ENCODE measurements at places on chromosomes 1 and 21. TPM values are rescaled to one million over a fixed set of nuclear protein-coding genes. Genes with fewer than 3 reads are reported as not detected.
A peak's percentile ranks its signal among the peaks of the same experiment; 100 is the strongest.

GRCh38 chr1:200150721-200151120 lies 123.2 kb downstream of the NR5A2 start:
- no peak for DNase-seq

DNA sequence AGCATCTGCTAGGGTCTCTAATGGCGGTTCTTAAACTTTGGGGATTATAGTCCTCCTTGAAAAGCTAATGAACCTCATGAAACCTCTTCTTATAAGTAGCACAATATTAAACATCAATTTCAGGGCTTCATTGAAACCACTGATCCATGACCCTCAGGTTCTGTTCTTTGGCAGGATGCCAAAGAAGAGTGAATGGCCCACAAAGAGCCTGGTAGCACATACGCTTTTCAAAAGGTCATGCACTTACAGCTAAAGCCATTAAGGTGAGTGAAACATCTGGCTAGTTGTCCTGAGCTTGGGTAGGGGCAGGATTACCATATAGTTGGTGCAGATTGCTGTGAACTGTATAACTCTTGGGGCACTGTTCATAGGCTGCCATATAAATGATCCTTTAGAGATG lies 42.3 kb downstream of the MDM4 start:
- DNase-seq, result peak; percentile 71

Gene MINDY1
- 13.8 TPM for total RNA-seq

DNA sequence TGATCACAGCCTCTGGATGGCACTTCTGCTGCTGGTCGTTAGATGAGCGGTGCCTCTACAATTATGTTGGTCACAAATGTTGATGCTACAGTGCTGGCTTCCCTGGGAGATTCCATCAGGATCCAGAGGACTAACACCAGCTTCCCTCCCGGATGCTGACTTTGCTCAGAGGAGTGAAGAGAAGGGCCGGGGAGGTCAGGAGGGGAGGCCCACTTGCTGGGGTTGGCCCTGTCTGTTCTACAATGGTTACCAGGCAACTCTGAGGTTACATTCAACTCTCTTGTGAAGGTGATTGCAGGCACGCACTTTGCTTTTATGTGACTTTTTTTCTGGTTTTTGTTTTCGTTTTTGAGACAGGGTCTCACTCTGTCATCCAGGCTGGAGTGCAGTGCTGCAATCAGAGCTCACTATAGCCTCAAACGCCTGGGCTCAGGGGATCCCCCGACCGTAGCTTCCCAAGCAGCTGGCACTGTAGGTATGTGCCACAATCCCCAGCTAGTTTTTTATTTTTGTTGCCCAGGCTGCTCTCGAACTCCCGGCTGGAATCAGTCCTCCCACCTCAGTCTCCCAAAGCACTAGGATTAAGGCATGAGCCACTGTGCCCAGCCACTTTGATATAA lies 112.5 kb downstream of the ADSS2 start:
- DNase-seq, result no peak

- no peak for DNase-seq
Measured at GRCh38 chr1:4021974-4022268, 121.8 kb upstream of the C1orf174 start.

Gene ZNF648
- total RNA-seq, result not detected

- DNase-seq, result no peak
Measured at GRCh38 chr1:66182551-66183178, 351.3 kb upstream of the SGIP1 start.

DNA sequence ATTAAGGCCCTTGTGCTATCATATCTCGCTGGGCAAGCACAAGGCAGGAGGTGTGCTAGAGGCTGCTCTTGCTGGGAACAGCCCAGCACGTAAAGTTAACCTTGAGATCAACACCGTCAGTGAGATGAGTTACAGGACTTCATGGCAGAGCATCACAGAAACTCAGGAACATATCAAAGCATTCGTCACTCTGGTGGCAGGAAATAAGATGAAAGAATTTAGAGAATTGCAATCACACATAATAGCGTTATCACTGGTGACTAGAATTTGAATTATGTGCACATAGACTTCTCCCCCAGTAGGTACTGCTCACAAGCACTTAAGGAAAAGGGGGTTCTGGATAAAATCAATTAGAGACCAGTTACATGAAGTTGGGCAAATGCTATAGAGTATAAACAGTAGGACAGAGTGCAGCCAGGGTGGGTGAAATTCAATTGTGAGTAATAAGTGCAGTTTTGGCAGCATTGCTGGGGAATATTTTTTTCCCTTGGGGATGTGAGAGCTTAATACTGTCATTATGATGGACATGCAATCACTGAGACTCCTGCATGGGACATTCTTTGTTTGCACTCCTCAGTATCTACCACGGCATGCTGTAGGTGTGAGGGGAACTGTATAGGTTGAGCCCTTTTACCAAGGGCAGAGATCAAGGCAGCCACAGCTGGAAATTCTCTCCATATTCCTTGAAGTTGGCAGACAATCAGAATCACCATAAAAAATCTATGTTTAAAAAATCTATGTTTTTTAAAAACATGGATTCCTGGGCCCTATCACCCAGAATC lies 44.2 kb upstream of the ARHGAP29 start:
- DNase-seq, result no peak

Gene AKR7A3
- 2.6 TPM for total RNA-seq

Gene RNF223
- total RNA-seq, result not detected

DNA sequence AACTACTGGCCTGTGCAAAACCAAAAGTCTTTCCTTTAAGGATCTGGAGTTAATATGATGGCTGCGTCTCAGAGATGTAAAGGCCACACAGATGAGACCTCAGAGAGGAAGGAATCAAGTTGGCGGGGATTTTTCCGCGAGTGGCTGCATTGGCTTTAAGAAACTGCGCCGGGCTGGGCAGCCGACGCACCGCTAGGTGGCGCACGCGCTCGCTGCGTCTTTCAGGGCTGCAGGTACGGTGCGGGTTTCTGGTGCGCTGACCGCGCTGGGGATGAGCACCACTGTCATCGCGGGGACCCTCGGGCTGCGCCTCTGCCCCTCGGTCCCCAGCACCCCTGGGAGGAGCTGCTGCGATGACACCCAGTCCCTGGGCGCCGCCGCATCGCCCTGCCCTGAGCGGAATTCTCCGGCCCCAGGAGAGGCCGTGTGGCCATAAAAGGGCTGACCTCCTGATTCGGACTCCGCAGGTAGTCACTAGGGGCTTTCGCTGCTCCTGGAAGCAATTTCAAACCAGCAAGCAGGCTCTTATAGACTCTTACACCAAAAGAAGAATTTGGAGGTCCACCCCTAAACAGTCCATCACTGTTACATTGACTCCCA lies 241.0 kb downstream of the KCNJ6 start:
- DNase-seq, result peak; percentile 17

GRCh38 chr1:23425193-23425494 lies 596 bp upstream of the TCEA3 start:
- DNase-seq, result no peak

Gene AADACL3
- not detected for total RNA-seq

DNA sequence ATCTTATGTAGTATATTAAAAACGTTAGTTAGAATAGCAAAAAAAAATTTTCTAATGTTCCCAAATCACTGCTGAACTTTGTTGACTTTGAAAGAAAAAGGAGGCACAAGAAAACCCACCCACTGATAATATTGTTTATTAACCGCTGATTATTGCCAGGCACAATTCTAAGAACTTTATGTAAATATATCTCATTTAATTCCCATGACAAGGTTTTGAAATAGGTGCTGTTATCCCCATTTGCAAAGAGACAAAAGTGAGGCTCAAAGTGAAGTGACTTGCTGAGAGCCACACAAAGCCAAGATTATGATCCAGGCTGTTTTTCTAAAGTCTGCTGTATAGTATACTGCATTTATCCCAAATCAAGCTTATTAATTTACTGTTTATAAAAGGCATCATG lies 56.4 kb downstream of the SASS6 start:
- no peak for DNase-seq

GRCh38 chr1:97780884-97781283 lies 139.9 kb downstream of the DPYD start:
- DNase-seq, result no peak

Gene KIRREL1
- total RNA-seq, result not detected

GRCh38 chr1:108590441-108590840 lies 30.5 kb downstream of the EEIG2 start:
- no peak for DNase-seq

Gene DMBX1
- total RNA-seq, result not detected

Gene DLGAP3
- 0.42 TPM for total RNA-seq

GRCh38 chr1:156214024-156214748 lies 1.4 kb downstream of the PMF1 start:
- DNase-seq, result no peak

DNA sequence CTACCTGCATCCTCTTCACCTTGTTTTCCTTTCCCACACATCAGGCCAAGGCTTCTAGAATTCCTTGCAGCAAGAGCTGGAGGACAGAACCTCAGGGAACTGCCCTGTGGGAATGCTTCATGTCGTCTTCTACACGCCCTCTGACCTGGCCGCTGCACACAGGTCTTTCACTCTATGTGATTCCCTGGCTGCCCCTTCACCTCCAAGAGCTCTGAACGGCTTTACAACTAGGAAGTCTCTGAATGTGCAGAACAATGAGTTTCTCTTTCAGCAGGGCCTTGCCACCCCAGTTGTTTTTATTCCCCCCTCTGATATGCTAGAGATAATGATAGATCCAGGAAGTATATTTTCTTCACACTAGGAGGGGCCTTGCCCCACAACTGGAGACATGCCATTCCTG lies 142.6 kb downstream of the CLIC6 start:
- DNase-seq, result no peak

DNA sequence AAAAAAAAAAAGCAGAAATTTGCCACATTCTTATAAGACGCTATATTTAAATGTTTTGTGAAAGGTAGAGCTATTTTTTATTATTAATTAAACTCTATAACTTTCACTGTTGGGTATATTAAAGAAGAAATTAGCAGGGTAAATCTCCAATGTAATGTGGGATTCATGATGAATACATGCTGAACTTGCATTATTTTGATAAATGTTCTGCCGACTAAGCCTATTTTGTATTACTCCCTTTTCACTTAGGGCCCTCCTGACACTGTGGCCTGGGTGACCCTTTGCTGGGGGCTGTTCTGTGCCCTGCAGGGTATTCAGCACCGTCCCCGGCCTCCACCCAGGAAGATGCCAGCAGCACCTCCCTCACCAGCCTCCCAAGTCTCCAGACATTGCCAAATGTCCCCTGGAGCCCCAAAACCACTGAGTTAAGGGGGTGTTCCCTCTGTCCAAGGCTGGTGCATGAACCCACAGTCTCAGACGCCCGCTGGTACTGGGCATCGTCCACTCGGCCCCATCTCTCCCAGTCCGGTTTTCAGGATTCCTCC lies 22.5 kb downstream of the RSPH1 start:
- no peak for DNase-seq

DNA sequence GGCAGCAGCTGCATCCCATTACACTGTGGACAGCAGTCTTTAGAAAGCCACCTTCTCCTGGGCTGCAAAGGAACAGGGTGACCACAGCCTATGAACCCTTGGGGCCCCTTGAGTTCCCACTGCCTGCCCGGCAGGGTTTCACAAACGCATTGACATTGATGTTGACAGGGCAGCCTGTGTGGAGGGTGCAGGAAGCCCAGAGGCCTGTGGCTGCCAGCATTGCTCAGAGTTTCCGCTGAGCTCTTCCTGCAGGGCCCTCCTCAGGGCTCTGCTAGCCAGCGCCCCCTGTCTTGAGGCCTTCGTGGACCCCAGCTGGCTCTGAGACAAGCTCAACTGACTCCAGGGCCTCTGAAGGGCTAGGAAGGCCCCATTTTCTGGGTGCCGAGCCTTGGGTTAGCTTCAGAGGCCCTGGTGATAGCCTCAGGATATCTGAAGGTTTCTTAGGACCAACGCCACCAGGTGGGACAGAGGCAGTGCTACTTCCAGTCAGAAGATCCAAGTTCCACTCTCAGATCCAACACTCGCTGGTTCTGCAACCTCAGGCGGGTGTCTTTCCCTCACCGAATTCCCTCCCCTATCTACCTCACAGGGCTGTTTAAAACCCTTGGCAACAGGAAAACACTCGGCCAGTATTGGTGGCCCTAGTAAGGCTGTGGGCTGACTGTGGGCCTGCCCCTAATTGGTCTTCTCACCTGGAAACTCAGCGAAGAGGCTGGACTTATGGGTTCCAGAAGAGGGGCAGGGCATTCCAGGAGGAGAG lies 27.2 kb upstream of the EPS8L3 start:
- peak; percentile 71 for DNase-seq

DNA sequence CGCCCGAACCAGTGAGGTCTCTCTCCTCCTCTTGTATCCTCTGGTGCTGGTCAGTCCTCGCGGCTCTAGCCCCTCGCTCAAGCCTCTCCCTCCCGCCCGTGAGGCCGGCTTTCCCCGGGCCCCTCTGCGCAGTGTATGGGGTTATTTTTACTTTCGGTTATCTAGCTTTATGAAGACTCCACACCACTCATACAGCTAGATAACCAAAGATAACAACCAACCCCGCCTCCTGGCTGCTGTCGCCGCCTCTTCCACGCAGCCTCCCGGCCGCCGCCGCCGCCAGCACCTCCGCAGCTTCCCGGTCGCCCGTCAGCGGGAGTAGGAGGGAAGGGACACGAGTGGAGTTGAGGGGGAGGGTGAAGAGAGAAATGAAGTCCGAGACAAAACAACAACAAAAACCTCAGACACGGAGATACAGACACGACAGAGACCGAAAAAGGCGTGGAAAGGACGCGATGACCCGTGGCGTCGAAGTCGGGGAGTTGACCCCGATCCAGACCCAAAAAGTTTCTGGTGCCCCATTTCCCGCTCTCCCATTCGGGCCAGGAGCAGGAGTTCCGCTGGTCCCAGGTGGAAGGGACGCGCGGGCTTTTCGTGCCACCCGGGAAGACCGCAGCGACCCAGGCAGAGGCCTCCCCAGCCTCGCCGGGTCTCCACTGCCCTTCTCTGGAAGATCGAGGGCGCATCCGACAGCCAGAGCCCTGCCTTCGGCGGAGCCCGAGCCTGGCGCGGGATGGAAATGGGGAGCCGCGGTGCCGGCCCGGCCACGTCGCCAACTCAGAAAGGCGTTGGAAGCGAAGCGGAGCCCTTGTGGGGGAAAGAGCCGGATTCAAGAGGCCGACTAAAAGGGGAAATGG lies 51.4 kb downstream of the RHBG start:
- DNase-seq, result no peak

Gene PLD5
- not detected for total RNA-seq

DNA sequence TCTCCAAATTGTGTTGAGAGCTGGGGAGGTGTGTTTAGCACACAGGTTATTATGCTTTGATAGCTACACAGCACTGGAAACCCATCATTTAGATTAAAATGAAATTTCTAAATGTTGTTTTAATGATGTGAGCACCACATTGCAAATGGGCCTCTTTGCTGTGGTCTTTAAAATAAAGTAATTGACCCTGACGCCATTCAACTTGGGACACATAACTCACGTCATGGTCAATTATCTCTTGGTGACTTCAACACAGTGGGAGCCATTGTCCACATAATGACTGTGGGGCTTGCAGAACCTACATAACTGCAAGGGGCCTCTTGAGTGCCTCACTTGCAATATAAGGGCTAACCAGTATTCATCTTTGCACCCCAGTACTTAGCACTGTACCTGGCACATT lies 280.4 kb downstream of the HLX start:
- DNase-seq, result no peak
